Left hindlimb (tissue), 1 donor: ENCODE measurements at places on chromosomes 16 and 17.

DNA sequence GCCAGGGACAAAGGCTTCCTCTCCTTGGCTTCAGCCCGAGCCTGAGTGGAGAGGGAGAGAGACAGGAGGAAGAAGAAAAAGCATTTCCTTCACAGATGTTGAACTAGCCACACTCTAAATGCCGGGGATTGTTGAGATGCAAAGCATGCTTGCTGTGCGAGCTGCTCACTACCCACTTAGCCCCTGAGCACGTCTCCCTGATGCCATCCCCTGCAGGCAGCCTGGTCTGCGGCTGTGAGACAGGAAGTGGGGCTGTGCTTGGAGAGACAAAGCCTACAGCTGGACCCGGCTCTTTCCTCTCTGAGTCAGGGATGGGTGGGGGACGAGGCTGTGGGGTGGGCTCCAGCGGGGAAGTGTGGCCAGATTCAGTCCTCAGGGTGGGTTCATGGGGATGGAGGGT lies 13.7 kb downstream of the WNT9B start:
- DNase-seq = no peak

DNA sequence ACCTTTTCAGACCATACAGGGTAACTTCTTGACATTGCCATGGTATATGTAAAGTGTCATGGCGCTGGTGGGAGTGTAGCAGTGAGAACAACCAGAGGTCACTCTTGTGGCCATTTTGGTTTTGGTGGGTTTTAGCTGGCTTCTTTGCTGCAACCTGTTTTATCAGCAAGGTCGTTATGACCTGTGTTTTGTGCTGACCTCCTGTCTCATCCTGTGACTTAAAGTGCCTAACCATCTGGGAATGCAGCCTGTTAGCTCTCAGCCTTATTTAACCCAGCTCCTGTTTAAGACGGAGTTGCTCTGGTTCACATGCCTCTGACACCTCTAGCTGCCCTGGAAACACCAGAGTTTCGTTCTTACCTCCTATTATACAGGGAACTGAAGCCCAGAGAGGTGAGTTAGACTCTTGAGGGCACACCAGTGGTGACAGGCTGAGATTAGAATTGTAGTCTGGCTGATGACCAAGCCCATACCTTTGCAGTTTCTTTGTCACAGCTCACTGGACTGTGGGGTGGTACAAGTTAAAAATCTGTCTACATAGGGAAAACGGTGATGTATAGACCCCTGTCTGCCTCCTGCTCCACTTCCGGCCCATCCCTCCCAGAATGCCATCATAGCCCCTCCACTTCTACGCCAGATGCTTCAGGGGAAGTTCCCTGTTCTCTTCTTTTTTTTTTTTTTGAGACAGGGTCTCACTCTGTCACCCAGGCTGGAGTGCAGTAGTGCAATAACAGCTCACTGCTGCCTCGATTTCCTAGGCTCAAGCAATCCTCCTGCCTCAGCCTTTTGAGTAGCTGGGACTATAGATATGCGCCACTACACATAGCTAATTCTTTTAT lies 21.0 kb downstream of the KSR1 start:
- DNase-seq = no peak

- DNase-seq = no peak
These were observed 220.0 kb downstream of the IRX3 start for GRCh38 chr16:54066451-54067105.

DNA sequence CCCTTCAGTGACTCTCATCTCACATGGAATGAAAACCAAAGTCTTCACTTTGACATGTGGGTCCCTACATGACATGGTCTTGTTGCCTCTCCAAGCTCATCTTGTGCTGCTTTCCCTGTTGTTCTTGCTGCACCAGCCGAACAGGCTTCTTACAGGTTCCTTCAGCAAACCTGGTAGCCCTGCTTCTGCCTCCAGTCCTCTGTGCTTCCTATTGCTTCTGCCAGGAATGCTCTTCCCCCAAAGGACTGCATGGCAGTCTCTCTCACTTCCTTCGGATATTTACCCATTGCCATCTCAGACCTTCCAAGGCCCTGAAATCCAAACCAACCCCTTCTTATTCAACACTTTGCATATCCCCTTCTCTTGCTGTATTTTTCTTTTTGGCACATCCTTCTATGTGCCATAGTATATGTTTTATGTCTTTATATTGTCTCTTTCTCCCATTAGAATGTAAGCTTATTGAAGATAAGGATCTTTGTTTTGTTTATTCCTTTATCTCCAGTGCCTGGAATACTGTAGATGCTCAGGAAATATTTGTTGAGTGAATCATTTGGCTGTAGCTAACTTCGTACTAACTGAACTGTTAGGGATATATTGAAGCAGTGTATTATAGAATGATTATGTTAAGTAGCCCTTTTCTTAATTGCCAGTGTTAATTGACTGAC lies 57.9 kb upstream of the SLC12A3 start:
- no peak for DNase-seq

DNA sequence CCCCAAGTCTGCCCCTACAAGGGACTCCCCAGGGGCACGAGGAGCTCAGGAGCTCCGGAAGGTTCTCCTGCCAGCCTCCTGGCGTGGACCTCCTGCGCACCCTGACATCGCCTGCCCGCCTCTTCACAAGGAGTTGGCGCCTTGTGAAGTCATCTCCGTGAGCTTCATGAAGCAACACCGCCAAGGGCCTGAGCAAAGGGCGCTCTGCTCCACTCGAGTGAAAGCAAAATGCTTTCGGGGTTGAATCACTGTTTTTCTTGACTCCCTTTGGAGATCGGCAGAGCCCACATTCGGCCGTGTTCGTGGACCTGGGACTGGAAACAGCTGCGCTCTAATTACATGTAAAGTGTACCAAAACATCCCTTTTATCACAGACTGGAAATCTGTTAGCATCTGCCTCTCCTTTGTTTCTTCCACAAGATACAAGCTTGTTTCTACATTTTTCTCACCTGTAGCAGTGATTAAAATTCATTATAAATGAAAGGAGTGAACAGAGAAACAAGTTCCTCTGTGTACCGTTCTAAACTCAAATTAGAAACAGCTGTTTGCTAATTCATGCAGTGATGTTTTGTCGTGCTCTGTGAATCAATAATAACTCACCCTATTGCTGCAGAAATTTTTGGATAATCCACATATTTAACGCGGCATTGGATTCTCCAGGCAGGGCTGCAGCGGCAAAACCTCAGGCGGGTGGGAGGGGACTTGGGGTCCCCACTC lies 203.3 kb downstream of the ZNF423 start:
- DNase-seq = no peak

DNA sequence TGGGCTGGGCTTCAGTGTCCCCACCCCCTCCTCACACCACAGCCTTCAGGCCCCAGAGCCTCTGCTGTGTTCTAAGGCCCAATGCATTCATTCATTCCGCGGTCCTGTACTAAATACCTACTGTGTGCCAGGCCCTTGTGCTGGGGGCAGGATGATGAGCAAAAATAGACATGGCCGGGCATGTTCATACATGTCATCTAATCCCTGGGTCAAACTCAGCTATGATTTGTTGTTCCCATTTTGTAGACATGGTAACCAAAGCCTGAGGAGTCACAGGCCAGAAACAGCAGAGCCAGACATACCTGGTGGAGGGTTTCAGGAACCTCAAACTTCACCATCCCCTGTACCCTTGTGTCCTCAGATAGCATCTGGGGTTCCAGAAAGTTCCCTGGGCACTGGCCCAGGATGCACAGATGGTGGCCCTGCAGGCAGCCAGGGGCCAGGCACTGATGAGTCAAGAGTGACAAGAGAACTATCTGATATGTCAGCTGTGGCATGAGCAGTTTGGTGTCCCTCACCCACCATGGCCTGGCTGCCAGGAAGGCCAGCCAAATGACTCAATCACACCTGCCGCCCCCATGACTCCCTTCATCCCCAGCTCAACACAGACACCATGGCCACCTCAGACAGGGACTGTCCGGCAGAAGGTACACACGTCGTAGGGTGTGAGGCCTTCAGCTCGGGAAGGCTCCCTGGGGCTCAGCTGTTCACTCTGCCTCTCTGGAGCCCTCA lies 2.7 kb upstream of the RRAD start:
- no peak for DNase-seq

DNA sequence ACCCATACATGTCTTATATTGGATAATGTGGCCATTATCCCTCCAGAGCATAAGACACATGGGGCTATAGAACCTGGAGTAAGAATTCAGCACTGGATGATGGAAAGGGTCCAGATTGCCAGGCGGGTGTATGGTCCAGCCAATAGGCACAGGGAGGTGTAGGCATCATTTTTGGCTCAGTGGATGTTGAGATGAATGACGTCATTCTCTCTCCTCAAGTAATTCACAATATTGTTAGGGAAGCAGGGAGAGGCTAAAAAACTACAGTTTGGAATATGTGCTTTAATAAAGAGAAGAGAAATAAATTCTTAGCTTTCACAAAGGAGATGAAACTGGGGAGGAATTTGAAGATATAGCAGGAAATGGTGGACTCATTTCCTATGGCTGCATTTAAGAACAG lies 461.1 kb upstream of the GOT2 start:
- DNase-seq = no peak
